Chondrocyte (in vitro differentiated cells): ENCODE measurements at places on chromosomes 11 and 22.
A peak's percentile ranks its signal among the peaks of the same experiment; 100 is the strongest.

- no peak for DNase-seq
Observed at GRCh38 chr11:123241294-123241693, 46.2 kb upstream of the CLMP start.

- no peak for DNase-seq
Observed at GRCh38 chr11:118318581-118319336, 14.2 kb downstream of the CD3E start.

DNA sequence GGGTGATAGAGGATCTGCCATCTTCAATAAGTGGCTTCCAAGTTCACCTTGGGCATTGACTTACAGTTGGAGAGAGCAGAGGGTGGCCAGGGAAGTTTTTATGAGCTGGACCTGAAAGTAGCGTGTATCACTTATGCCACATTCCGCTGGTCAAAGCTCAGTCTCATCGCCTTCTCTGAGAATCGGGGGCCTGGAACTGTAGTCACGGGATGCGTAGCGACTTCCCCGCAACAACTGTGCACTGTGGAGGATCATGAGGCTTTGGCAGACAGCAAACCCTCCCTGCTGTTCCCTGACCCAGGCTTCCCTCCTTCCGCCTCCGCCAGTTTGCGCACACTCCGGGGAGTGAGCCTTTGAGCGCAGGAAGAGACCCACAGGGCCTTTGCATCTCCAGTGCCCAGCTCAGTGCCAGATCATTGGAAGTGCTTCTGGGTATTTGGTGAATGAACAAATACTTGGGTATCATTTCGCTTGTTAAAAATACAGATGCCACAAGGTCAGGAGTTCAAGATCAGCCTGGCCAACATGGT is 95.5 kb downstream of the CEP164 start:
- DNase-seq, result peak; percentile 35

GRCh38 chr11:118682372-118682771 is 2.9 kb upstream of the TREH start:
- DNase-seq, result no peak

DNA sequence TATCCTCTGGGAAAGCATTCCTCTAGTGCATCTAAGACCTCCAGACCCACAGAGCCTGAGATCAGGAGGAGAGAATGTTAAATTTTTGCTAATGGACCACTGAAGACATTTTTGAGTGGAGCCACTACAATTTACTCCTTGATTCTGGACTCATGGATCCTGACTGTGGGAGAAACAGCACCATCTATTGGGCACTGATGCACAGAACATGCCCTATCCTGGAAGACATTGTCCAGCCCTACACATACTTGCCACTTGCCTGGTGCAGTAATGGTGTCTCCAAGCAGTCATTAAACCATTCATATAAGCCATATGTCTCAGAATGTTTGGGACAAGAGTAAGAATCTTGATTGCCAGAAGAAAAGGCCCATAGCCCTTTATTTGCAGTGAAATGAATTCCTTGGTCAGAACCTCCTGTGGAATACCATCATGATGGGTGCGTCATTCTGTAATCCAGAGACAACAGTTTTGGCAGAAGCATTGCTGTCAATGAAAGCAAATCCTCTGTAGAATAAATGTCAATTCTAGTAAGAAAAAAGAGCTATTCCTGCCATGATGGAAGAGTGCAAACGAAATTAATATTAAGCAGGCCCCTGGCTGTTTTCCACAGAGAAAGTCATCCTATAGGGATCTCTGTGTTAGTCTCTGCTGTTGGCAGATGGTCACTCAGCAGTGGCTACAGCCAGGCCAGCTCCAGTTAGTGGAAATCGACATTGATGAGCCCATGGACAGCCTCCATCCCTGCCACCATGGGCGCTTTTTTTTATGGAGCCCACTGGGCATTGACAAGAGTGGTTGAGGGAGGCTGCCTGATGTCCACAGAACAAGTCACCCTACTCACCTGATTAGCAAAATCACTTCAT is 43.5 kb downstream of the GGTLC2 start:
- peak; percentile 6 for DNase-seq

- DNase-seq, result no peak
Observed at GRCh38 chr11:127002669-127003259, 2.2 kb upstream of the KIRREL3 start.

DNA sequence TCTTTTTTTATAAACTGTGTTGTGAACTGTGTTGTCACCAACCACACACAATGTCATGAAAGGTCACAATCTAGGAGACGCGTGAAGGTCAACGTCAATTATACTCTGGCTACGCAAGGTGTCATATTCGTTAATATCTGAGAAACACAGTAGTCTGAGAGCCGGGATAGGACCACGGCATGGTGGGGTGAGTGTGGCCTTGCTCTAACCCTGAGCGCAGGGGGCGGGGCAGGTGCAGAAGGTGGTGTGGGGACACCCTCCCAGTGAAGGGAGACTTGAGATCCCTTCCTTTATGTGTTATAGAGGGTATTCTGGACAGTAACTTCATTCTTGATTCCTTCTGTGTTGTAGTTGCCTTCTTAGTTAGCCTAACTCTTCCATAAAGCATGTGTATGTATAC is 883.0 kb downstream of the OPCML start:
- DNase-seq, result no peak

DNA sequence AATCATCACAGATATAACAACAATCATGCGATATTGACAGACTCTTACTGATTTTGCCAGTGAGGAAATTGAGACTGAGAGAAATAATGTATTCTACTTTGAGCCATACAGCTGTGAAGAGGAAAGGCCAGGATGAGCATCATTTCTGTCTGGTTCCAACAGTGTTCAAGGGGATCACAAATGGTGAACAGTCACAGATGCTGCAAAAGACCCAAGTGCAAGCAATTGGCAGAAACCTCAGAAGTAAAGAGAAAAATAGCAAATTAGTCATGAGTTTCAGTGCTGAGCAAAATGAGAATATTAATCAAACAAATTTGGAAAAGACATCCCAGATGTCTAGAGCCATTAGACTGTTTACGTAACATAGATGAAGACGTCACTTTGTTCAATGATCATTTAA is 114.1 kb downstream of the RAB38 start:
- DNase-seq, result no peak

- no peak for DNase-seq
Observed at GRCh38 chr11:126433989-126434949, 78.8 kb downstream of the ST3GAL4 start.

DNA sequence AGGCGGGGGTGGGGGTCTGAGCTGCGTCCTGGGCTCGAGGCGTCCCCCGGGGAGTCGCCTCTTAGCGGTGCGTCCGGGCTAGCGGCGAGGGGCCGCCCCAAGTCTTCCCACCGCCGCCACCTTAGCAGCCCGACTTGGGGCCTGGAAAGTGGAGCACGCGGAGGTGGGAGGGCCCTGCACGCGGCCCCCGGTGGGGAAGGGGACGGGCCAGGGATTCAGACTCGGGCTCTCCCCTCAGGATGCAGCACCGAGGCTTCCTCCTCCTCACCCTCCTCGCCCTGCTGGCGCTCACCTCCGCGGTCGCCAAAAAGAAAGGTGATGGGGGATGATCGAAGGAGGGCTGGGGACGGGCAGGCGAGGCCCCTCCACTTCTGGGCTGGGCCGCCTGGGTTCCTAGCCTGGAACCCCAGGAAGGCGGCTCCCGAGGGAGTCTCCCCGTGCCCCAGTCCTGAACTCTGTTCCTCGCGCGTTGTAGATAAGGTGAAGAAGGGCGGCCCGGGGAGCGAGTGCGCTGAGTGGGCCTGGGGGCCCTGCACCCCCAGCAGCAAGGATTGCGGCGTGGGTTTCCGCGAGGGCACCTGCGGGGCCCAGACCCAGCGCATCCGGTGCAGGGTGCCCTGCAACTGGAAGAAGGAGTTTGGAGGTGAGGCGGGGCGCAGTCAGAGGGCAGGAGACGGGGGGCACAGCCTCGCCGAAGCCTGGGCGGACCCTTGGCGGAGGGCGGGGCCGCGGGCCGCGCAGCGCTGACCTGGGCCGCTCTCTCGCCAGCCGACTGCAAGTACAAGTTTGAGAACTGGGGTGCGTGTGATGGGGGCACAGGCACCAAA is 563 bp downstream of the MDK start:
- DNase-seq, result no peak

- DNase-seq, result no peak
Observed at GRCh38 chr22:34804604-34805003, 261.4 kb upstream of the ISX start.

GRCh38 chr11:131309776-131310175 is 60.6 kb upstream of the NTM start:
- DNase-seq, result no peak

DNA sequence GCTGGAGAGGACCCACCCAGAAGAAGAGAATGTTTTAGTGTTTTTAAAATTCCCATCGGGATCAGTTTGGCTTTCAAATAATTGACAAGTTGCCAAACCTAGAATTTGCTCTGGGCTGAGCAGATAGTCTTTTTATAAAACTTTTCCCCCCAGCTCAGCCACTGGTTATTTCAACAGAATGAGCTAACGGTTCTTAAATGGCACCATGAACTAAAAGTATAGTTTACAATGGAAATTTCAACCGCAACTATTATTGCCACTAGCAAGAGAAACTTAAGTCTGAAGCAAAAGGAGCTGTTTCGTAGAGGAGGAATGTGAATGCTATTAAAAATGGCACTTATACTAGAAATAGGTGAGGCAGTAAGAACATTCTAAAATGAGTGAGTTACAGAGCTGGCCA is 3.4 kb downstream of the DKK3 start:
- DNase-seq, result no peak

- no peak for DNase-seq
Observed at GRCh38 chr11:9756461-9756860, 92.6 kb downstream of the SWAP70 start.

DNA sequence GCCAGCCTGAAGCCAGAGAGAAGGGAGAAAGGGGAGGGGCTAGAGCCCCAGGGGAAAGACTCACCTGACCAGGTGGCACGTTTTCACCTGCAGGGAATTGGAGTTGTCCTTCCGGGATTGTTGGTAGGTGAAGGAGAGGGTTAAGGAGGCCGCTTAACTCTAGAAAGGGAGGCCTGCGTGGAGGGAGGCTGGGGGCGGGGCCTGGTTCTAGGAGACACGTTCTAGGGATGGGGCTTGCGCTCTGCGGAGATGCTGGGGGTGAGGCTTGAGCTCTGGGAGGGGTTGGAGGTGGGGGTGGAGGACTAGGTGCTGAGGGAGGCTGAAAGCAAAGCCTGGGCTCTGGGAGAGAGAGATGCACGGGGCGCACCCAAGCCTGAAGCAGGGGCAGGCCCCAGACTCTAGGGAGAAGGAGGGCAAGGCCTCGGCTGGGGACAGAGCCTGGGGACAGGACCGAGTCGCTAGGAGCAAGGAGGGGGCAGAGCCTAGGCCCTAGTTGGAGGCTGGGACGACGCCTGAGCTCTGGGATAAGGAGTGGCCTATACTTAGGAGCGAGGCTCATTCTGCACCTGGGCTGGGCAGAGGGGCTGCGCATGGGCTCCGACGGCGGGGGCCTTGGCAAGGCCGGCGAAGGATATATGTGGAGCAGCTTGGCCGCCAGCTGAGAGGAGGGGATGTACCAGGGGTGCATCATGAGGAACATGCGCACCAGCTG is 2.4 kb downstream of the RASGRP2 start:
- DNase-seq, result no peak

DNA sequence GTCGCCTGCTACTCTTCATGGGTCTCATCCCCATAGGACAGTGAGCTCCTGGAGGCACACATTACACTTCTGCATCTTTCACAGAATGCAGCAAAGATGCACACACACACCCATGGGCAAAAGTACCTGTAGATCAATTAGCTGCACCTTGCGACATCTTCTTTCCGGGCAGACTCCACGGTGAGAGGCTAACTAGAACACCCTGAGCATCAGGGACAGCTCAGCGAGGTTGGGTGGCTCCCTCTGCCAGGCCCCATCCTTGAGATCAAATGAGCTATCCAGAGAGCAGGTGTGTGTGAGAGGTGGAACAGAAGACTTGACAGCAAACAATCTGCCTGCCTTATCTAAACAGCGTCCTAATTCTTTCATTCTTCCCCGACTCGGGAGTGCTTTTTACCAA is 96.1 kb upstream of the BID start:
- DNase-seq, result no peak

- peak; percentile 41 for DNase-seq
Observed at GRCh38 chr11:8065031-8065430, 16.0 kb upstream of the TUB start.

DNA sequence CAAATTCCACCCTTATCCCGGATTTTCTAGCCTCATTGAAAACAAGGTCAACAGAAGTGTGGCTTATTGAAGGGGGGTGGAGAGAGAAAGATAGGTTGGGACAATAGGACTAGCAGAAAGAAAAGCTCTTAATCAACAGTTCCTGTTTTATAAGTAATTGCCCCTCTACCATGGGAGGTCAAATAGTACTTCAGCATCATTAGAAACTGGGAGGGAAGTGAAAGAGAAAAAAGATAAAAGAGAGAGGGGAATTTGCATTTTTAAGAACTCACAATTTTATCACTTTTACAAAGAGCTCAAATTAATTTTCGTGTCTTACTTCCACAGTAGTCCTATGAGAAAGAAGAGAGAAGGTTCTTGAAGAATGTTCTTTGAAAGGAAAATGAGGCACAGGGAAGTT is 89.2 kb downstream of the AMOTL1 start:
- no peak for DNase-seq

DNA sequence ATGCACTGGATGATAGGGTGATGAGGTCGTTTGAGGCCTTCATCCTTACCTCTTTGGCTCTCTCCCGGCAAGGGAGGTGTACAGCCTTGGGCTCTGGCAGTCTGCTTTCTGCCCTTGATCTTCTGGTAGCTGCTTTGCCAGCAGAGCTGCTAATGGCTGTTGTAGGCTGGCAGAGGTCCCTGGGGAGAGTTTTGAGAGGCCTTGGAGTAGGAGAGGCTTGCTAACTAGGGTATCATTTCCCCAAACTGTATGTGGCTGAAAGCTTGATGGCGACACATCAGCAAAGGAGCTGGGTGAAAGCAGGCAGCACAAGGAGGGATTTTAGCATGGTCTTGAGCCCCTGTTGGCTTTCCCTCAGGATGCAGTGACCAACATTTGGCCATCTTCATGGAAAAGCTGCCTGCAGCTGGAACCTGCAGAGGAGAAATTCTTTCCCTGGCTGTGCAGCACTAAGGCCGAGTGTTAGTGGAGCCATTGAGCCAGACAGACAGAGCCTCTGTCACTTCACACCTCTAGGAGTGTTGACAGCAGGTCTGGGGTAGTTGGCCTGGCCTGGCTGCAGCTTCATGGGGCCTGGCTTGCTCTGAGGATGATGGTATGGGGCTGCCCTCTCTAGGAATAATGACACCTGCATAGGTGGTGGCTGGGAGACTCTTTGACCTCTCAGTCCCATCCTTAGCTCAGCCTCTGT is 3.5 kb upstream of the AMPD3 start:
- DNase-seq, result no peak

GRCh38 chr22:49659281-49659923 is 168.3 kb downstream of the BRD1 start:
- DNase-seq, result no peak

DNA sequence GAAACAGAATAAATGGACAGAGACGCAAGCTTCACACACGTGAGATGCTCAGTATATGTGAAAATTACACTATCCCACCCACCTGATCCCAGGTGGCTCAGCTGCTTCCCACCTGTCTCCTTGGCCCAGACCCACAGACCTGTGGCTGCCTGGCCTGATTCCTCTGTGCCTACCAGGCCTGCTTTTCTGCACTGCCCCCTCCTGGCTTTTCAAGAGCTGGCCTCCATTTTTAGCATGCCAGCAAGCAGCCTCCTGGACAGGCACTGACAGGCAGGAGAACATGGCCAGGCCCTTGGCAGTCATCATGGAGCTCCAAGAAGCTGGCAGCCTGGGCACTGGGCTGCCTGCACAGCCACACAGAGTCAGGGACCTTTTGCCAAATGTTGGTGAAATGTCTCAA is 79.5 kb upstream of the HMGXB4 start:
- no peak for DNase-seq
